Stimulated activated CD4-positive, alpha-beta T cell treated with anti-CD3 and anti-CD28 coated beads, Interleukin-1b, Interleukin-23, amount 100 ng/mL, for 1 hour (primary cell): ENCODE measurements at places on chromosomes 1 and 21.
A peak's percentile ranks its signal among the peaks of the same experiment; 100 is the strongest.

DNA sequence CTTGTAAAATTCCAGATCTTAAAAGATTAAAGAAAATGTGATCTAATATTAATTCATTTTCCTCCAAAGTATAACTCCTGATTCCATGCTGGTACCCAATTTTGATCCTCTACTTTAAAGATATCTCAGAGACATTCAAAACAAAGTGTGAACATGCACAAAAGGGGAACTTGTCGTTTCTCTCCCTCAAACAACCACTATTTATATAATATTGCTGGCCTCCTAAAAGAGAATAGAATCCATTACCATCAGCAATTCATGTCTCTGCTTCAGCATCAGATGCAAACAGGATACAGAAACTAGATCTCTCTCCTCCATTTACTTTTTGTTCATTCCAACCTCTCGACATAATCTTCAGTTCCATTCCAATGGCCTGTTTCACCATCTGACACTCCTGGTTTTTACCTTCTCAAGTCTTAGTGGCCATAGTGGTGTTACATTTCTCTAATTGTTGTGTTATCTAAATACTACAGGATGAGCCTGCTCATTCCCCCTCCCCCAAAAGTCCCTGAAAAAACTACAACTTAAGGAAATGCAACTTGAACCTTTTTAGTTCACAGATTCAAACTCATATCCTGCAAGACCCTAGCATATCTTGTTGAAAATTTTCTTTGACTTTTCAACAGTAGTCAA lies 4.1 kb downstream of the NRIP1 start:
- DNase-seq = no peak

DNA sequence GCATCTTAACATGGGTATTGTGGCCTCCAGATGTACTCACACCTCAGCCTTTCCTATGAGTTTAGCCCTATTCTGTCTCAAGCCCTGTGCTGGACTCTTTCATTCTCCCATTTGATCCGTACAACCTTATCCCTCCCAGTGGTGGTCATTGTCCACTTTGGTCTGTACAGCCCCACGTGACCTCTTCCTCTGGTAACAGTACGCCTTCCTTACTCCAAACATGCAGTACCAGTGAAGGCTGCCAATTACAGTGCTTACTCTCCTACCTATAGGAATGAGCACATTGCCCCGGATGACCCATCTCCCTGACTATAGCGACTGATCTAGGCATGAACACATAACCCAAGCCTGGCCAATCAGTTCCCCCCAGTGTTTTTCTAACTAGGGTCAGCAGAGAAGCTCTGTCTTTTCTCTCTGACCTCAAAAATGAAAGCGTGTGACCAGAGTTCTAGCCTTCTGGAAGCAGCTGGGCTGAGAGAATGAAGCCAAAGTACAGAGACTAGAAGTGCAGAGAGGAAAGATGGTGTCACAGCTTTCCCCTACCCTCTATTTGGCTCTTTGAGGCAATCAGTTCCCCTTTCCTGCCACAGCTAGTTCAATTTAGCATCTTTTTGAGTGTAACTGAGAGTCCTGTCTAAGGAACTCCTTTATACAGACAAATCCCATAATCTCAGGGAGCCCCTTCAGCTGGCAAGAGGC lies 9.9 kb upstream of the QSOX1 start:
- DNase-seq = no peak

DNA sequence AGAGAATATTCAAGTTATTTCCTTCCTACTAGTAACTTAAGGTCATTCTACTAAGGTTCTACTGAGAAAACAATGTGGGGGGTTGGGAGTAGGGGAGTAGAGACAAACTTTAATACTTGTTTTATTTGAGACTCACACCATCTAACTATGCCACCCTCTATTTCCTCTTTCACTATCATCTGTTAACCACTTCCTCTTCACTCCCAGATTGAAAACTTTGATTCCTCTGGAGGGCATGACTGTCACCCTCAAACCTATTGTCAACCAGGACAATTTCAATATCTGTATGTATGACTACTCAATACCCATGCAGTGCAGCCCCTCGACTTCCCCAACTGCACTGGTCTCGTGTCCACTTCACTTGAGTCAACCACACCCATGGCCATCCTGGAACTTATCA lies 165.6 kb upstream of the POGK start:
- DNase-seq = no peak

GRCh38 chr1:51331206-51332100 lies 1.1 kb upstream of the TTC39A start:
- DNase-seq = no peak

DNA sequence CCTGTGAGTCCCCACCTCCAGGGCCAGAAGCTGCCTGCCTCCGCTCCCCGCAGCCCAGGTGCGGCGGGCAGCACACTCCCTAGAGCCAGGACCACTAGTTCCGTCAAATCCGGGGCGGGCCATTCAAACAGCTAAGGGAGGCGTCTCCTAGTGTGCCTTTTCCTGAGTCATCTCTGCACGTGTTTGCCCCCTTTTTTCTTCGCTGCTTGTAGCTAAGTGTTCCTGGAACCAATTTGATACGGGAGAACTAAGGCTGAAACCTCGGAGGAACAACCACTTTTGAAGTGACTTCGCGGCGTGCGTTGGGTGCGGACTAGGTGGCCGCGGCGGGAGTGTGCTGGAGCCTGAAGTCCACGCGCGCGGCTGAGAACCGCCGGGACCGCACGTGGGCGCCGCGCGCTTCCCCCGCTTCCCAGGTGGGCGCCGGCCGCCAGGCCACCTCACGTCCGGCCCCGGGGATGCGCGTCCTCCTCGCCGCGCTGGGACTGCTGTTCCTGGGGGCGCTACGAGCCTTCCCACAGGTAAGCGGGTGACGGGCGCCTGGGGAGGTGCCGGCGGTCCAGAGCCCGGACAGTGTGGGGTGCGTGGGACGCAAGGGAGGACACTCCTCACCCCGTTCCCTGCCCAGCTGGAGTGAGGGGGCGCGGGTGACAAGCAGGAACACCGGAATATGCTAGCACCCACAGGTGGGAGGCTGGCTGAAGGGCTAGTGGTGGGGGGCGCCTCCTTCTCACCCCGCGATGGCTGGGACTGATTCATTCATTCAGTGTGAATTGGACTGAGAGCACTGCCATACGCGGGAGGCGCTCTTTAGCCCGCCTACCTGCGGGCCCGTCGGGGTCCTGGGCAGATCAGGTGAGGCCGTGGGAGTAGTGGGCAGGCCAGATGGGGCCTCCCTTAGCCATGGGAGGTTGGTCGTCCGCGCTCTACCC lies at the start of gene TNFRSF8:
Gene TNFRSF8, plus strand, starts transcription at position 163 of the 932 bp plus-strand sequence. Its CDS starts 296 bp downstream, at position 459.
- no peak for DNase-seq

DNA sequence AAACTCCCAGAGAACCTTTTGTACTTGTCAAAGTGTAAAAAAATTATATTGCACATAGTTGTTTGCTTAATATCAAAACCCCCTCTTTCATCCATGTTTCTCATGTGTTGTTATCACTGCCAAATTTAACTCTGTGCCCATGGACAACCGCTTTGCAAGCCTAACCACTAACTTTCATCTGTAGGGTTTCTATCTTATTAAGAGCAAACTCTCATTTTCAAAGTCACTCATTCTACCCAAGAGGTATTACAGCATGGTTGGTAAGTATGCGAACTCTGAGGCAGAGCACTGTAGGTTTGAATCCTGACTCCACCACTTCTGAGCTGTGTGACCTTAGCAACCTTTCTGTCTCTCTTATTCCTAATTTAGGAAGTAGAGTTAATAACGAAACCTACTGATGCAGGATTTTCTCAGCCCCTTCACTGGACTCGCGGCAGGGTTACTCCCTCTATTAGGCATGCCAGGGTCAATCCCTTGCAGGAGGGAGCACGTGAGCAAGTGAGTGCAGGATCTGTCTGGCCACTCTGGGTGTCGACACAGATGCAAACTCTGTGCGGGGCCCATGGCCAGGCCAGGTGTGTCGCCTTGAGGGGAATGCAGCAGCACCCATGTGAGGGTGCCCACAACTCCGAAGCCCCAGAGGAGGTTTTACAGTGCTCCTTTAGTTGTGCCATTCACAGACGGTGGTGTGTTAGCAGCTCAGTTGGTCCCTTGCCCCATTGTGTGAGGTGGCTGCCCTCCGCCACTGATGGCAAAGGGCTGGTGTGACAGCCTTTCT lies 361.5 kb upstream of the ADGRL2 start:
- DNase-seq = no peak

GRCh38 chr1:235229868-235230267 lies 68.8 kb upstream of the RBM34 start:
- DNase-seq = no peak

GRCh38 chr1:178341261-178341956 lies 155.4 kb downstream of the CLEC20A start:
- DNase-seq = no peak

- no peak for DNase-seq
Measured at GRCh38 chr1:119440721-119441307, 25.9 kb downstream of the HSD3B2 start.

DNA sequence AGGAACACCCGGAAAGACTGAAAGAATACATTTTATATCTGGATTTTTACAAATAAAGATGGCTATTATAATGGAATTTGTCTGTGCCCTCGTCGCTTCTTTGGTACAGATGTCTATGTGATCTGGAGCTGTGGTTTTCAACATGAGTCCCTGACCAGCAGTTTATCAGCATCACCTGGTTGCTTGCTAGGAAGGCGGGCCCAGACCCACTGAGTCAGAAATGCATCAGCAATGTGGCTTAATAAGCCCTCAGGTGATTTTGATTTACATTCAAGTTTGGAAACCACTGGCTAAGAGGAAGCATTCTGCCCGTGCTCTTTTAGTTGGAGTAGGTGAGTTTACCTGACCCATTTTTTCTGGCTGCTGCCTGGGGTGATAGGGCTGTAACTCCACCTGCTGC lies 31.7 kb downstream of the ATP1A1 start:
- DNase-seq = no peak

DNA sequence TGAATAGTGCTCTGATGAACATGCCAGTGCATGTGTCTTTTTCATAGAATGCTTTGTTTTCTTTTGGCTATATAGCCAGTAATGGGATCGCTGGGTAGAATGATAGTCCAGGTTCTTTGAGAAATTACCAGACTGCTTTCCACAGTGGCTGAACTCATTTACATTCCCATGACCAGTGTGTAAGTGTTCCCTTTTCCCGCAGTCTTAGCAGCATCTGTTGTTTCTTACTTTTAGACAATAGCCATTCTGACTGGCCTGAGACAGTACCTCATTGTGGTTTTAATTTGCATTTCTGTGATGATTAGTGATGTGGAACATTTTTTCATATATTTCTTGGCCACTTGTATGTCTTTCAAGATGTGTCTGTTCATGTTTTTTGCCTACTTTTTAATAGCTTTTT lies 784.5 kb downstream of the USP25 start:
- DNase-seq = no peak

- no peak for DNase-seq
Measured at GRCh38 chr1:156465747-156466365, 34.7 kb downstream of the MEF2D start.

DNA sequence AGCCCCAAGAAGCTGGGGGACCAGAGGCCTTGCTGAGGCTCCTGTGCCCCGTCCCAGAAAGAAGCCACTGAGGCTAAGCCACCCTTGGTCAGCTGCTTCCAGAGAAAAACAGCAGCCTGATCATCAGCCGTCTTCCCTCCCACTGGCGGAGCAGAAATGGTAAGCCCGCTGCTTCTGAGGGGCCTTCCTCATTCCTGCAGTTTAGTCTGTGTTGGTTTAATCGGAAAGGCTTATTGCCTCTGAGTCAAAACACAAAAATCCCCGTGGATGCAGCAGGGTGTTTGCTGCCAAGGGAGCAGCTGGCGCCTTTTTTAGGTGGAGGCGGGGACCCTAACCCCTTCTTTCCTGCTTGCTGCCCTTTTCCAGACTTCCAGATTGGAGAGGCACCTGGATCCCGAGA lies 33.9 kb downstream of the SPSB1 start:
- no peak for DNase-seq

DNA sequence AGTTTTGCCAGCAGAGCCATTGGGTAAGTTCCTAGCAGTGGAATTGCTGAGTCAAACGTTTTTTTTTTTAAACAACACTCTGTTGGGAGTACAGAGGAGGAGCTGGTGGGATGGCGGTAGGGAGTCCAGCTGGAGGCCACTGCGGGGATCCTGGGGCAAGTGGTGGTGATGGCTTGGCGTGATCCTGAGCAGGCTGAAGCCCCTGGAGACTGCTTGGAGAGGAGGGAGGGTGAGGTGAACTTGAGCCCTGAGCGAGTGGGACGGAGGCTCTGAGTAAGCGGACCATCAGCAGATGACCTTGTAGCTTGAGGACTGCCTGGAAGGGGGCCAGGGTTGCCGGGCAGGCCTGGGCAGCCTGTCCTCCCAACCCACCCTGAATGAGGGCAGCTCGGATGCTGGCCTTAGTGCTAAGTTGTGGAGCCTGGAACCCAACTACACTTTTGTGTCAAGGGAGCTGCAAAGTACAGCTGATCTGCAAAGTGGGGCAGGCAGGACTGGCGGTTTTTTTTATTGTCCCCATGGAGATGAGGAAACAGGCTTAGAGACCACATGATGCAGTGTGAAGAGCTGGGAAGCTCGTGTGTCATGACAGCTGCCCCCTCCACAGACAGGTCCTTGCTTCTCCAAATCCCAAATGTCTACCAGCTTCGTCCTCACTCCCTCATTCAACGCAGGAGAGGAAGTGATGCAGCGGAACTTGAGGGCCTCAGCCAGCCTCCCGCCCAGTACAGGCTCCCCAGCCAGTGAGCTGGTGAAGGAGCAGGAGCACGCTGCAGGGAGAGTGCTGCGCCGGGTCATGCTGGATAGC lies 20.2 kb downstream of the MRPL37 start:
- no peak for DNase-seq

GRCh38 chr21:38219049-38219628 lies 37.7 kb upstream of the KCNJ15 start:
- peak; percentile 40 for DNase-seq

GRCh38 chr1:230022666-230023380 lies 44.2 kb upstream of the GALNT2 start:
- DNase-seq = no peak

- no peak for DNase-seq
Measured at GRCh38 chr1:18794561-18794960, 64.9 kb downstream of the TAS1R2 start.

- no peak for DNase-seq
Measured at GRCh38 chr1:203271962-203272632, 33.2 kb upstream of the BTG2 start.

GRCh38 chr1:235831148-235831547 lies 35.6 kb downstream of the LYST start:
- DNase-seq = no peak

DNA sequence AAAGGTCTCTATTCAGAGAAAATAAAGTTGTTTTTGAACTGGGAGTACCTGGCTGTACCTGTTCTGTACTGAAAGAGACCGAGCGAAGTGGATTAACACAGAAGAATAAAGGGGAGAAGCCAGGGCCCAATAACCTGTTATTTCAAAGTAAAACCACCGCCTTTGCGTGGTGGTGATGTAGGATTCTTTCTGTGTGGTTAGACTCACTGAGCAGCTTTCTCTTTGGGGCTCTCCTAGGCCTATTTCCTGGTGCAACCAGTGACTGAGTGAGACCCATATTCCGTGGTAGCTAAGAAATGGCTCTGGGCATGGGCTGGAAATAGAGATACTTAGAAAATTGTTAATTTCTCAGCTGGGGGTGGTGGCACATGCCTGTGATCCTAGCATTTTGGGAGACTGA lies 99.9 kb downstream of the XCL2 start:
- DNase-seq = no peak
